Spinal cord (tissue), 10 donors: ENCODE measurements at places on chromosomes 7 and 10. TPM values are rescaled to one million over a fixed set of nuclear protein-coding genes. Genes with fewer than 3 reads are reported as not detected.

DNA sequence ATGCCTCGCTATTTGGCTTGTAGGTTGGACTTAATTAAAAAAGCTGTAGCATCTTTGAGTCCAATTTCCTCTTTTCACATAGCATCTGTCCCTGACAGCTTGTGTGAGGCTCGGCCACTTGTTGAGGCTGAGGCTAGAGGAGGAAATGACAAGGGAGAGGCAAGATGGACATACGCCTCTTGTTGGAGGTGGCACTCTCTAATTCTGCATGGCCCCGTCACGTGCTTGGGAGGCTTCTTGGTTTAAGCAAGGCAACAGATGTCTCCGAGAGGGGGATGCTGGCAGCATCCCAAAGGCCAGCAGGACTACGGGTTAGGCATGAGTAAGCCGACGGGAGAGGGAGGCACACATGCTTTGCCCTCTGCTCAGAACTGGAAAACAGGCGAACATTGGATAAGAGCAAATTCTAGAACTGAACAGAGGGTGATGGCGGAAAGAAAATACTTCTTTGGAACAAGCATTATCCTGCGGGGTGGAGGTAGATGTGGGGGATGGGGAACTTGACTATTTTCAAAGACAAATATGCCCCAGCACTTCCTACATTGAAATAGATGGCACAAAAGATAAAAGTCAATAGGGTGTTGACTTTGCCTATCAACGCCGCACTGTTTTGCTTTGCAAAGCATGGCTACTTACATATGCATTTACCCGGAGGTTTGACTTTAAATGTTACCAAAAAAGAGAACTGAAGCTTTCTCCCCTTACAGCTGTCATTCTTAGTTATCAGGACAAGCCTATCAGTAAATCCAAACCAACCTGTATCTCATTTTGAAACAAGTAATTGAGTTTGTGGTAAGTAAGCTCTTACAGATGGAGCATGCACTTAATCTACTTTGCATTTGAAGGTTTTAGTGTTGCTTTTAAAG, 94.8 kb downstream of the CHN2 start:
- H3K4me3 ChIP-seq: no peak overlapping the region
- no peaks in the 10 kb centered on the region for H3K27me3 ChIP-seq
- DNase-seq: peak; percentile 95
- no peak overlapping the region for H3K27ac ChIP-seq
- peaks cover 10% of the 10 kb centered on the region for H3K4me1 ChIP-seq
- H3K36me3 ChIP-seq: no peaks in the 10 kb centered on the region

DNA sequence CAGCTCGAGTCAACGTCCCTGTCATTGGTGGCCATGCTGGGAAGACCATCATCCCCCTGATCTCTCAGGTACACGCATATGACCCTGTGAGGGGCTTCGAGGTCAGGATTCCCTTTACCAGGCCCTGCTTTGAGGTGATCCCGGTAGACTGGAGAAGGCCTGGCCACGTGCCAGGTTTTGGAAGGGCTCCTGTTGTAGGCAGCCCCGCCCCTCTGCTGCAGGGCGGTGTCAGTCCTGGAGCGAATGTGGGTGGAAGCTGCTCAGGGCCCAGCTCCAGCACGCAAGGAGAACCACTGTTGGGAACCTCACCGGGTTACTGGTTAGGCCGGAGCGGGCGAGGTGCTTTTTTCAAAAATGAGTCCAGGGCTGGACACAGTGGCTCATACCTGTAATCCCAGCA, 15.6 kb downstream of the MDH2 start:
- H3K4me1 ChIP-seq: no peaks in the 10 kb centered on the region
- H3K27ac ChIP-seq: no peak overlapping the region
- no peaks in the 10 kb centered on the region for H3K27me3 ChIP-seq
- no peak for DNase-seq

DNA sequence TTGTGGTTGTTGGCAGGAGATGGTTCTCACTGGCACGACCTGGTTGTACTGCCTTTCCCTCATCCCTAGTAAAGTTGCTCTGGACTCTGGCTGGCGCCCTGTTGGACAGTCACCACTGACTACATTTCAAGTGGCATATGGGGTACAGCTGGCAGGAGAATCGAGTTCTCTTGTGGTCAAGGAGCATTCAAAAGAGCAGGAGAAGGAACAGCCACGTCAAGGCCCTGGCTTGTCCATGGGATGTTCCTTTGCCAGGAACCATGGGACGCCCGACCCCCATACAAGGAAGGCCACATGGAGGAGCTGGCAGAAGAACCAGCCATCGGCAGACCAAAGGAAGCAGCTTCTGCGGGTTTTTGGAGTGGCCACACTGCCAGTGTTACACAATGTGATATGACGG, 87.0 kb upstream of the SLC25A13 start:
- DNase-seq: no peak
- no peak overlapping the region for H3K27ac ChIP-seq
- H3K4me1 ChIP-seq: no peaks in the 10 kb centered on the region
- H3K36me3 ChIP-seq: no peaks in the 10 kb centered on the region

DNA sequence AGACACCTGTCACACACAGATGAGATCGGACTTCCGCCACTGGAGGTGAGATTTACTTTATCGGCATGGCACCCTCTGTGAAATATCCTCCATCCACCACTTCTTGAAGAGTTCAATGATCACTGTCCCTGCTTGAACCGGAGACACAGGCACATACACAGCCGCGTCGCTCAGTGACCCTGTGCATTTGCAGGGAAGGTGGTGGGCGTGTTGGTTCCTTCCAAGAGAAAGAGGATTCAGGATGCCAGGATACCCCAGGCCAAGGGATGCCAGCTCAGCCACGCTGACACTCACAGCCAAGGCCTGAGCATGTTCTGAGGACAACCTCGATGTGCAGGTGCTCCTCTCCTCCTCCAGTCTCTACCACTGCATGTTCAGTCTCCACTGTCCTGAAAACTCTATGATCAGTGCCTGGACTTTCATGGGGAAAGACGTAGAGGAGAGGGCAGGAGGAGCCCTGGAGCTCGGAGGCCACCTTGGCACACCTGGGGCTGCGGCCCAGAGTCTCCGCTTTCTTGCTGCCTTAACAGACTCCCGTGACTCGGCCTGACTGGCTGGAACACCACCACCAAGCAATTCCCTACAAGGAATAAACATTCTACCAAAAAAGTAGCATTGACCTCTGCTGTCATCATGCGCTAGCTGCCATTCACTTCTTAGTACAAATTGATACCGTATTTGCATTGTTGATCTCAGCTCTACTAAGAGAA, 115.2 kb downstream of the TCERG1L start:
- peaks cover 6% of the 10 kb centered on the region for H3K4me1 ChIP-seq
- peaks cover 10% of the 10 kb centered on the region for H3K27me3 ChIP-seq
- no peak overlapping the region for H3K4me3 ChIP-seq
- H3K27ac ChIP-seq: no peak overlapping the region

DNA sequence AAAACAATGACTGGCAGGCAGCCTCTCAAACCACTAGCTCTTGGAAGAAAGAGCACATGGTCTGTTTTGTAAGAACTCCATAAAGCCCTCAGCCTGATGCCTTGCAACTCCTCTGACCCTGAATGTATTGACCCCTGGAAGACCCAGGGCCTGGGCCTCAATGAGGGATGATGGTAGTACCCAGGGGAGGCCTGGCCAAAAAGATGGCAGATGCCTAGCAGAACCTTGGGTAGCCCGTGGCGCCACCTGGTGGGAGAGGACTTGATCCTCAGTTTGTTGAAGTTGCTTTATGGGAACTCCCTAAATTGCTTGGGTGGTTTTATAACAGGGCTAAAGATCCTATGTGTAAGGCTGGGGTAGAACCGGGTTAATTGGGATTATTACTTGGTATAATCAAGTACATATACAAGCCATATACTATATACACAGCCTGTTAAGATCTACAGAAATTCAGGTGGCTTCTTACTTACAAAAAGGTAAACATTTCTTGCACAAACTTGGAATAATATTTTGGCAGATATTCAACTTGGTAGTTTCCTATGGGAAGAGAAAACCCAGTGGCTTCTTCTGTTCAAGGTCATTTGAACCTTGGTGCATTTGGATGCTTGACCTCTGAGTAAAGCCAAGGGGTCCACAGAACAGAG, 95.8 kb upstream of the CACUL1 start:
- peak; percentile 39 for DNase-seq
- H3K4me3 ChIP-seq: no peak overlapping the region
- no peaks in the 10 kb centered on the region for H3K36me3 ChIP-seq
- no peaks in the 10 kb centered on the region for H3K4me1 ChIP-seq
- H3K27ac ChIP-seq: no peak overlapping the region
- H3K27me3 ChIP-seq: no peaks in the 10 kb centered on the region

GRCh38 chr10:70267161-70267933, 16.5 kb downstream of the NPFFR1 start:
- no peak for DNase-seq
- H3K4me1 ChIP-seq: no peaks in the 10 kb centered on the region
- no peak overlapping the region for H3K27ac ChIP-seq
- H3K36me3 ChIP-seq: no peaks in the 10 kb centered on the region

GRCh38 chr7:83739527-83739926, 90.6 kb upstream of the SEMA3E start:
- no peaks in the 10 kb centered on the region for H3K27me3 ChIP-seq
- H3K4me3 ChIP-seq: no peak overlapping the region
- no peaks in the 10 kb centered on the region for H3K36me3 ChIP-seq
- no peak overlapping the region for H3K27ac ChIP-seq
- H3K4me1 ChIP-seq: no peaks in the 10 kb centered on the region

GRCh38 chr10:35161906-35162305, 35.3 kb downstream of the CREM start:
- DNase-seq: no peak
- H3K27me3 ChIP-seq: no peaks in the 10 kb centered on the region
- H3K27ac ChIP-seq: no peak overlapping the region
- no peak overlapping the region for H3K4me3 ChIP-seq
- H3K36me3 ChIP-seq: no peaks in the 10 kb centered on the region

- no peak for DNase-seq
- no peaks in the 10 kb centered on the region for H3K27me3 ChIP-seq
- no peak overlapping the region for H3K4me3 ChIP-seq
- no peak overlapping the region for H3K27ac ChIP-seq
- H3K36me3 ChIP-seq: no peaks in the 10 kb centered on the region
- H3K4me1 ChIP-seq: no peaks in the 10 kb centered on the region
Observed at GRCh38 chr10:89889606-89890005, 188.2 kb downstream of the KIF20B start.

DNA sequence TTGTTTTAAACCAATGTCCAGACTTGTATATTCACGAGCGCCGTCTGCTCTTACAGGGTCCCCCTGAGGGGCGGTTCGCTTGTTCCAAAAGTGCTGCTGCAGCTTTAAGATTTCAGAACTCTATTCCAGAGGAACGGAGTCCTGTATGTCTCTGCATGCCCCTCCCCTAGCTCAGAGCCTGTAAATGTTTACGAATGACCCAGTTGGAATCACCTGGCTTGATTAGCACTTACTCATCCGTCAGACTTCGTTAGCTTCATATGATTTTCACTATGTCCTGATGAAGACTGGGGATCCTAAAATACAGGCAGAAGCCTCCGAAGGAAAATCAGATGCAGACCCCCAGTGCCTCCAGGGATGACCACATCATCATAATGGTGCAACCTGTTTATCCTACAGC, 4.5 kb upstream of the CHST15 start:
- no peak overlapping the region for H3K4me3 ChIP-seq
- no peak overlapping the region for H3K27ac ChIP-seq
- no peaks in the 10 kb centered on the region for H3K36me3 ChIP-seq
- H3K27me3 ChIP-seq: peaks cover 5% of the 10 kb centered on the region

DNA sequence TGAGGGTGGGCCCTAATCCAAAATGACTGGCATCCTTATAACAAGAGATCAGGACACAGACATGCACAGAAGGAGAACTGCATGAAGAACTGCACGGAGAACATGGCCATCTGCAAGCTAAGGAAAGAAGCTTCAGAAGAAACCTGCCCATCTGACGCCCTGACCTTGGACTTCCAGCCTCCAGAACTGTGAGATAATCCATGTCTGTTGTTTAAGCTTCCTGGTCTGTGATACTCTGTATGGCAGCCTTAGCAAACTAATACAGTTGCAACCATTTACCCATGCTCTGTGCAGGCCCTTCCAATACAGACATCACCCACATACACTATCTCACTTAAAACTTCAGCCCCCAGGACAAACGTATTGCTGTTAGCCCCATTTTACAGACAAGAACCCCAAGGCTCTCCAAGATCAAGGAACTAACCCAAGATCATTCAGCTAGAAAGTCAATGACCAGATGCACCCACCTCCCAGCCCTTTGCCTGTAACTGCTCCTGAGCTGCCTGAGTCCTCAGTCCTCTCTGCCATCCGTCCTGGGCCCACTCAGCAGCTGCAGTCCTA, 39.7 kb downstream of the DLG5 start:
- DNase-seq: no peak
- H3K27me3 ChIP-seq: no peaks in the 10 kb centered on the region
- H3K4me3 ChIP-seq: no peak overlapping the region
- H3K27ac ChIP-seq: peak overlapping the region; percentile 54
- H3K36me3 ChIP-seq: peaks cover 3% of the 10 kb centered on the region
- peaks cover 51% of the 10 kb centered on the region for H3K4me1 ChIP-seq

CYP3A4 gene
- not detected for total RNA-seq

ASIC3 gene
- total RNA-seq: 1.5 TPM

PAPOLB gene
- 1.5 TPM for total RNA-seq

PYROXD2 gene
- total RNA-seq: 18.5 TPM
